Stimulated activated CD4-positive, alpha-beta T cell treated with anti-CD3 and anti-CD28 coated beads, Interleukin-2, amount 100 ng/mL, for 24 hours (primary cell): ENCODE measurements at places on chromosomes 6 and 20.

DNA sequence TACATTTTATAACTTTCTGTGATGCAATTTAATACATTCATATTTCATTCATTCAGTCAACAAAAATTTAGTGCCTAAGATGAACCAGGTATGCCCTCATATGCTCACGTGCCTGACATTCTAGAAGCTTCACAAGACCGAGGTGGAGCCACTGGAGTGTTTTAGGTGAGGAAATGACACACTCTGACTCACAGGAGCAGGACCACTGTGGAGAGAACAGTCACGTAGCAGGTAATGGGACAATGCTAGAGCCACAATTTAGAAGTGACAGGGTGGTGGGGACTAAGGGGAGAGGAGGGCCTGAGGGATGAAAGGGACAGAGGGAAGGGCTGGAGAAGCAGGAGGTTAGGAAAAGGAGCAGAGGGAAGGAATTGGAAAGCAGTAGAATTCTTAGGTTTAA, 17.6 kb upstream of the HLA-A start:
- DNase-seq: peak; percentile 56

GRCh38 chr6:43671011-43671800, 16.4 kb downstream of the MRPS18A start:
- DNase-seq: no peak

DNA sequence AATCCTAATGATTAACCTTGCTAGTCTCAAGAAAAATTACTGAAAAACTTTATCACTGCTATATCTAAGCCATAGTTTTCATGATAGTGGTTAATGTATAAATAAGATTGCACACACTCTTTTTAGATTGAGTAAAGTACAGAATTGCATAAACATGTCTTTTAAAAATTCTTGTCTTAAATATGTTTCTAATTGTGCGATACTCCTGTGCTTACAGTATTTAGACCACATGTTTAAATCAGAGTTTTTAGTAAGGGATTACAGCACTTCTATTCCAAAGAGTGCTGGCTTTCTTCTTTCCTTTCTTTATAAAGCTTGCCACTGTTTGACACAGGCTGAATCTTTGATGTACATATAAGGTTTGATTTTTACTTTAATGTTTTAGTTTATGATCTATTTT, 36.8 kb upstream of the RGS17 start:
- no peak for DNase-seq

- no peak for DNase-seq
Observed at GRCh38 chr6:128855581-128856085, 27.3 kb upstream of the LAMA2 start.

GRCh38 chr6:82025271-82025670, 222.3 kb downstream of the IBTK start:
- no peak for DNase-seq

GRCh38 chr6:34243901-34244884, 4.6 kb downstream of the SMIM29 start:
- peak; percentile 72 for DNase-seq

DNA sequence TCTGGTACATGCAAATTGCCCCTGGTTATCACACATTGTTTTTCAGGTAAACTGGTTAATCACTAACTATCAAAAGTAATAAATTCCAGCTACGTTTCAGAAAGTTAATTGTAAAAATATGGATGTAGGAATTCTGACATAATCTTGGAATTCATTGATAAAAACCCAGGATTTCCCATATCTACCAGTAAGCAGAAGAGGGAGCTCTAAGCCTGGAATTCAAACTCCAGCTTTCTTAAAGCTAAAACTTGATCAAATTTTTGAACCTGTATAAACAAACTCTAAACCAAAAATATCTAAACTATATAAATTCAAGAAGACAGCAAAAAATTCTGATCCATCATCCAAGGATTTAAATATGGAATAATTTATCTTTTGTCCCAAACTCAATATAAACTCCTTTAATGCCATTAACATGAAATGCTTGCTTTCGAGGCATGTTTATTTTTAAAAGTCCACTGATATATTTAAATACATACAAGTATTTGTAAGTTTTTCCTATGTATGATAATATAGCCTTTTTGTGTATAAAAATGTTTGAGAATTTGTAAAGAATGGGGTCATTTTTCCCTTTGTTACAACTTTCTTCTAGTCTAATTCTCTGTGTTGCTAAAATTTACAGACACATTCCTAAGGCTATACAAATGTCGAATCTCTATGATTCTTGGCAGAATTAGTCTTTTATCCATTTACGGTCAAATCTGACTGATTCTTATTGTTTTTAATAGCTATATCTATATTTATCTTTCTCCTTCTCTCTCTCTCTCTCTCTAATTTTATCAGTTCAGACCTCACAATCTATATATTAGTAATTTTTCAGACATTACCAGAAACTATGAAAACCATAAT, 91.4 kb upstream of the RNF217 start:
- no peak for DNase-seq
